ENCODE measurements at places on chromosomes 16 and 17.

DNA sequence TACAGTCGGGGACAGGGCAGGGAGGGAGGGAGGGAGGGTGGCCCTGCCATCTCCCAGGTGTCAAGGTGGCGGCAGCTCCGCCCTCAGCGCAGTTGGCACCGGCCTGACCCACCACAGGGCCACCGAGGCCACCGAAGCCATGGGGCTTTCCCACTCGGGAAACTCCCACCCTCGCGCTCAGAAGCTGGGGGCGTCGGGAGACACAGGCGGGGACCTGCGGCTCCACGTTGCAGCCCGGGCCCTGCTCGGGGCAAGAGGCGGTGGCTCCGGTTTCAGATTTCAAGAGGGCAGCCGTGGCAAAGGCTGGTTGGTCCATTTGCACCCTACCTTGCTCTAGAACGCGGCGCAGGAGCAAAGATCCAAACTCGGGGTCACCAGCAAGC, 544 bp downstream of the CYB561 start:
- DNase-seq = peak; percentile 51

DNA sequence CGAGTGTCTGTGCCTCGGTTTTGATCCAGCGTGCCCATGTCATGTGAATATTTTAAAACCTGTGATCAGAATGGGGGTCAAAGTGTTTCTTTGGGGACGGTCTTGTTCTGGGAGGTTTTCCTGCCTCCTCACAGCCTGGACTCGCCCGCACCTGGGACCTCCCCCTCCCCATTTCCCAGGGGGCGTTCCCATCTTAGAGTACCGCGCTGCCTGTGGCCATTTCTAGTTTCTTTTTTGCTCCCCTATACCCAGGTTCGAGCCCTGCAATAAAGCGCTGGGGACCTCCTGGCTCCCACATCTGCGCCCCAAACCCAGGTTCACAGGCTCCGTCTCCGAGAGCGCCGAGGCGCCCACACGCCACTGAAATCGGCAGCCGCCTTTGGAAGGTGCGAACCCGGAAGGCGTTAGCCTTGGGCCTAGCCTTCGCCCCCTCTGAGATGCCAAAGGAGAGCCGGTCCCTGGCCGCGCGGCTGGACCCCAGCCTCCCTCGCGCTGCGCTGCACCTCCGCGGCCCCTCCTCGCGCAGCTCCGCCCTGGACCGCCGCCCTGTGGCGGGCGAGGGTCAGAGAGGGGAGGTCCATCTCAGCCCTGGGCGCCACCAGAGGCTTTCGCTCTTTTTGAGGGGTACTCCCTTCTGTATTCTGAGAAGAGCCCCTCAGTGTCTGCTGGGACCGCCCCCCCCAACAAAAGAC, 1.7 kb downstream of the KCNJ12 start:
- DNase-seq = no peak

GRCh38 chr16:75105306-75106061, 11.1 kb downstream of the LDHD start:
- no peak for DNase-seq

- DNase-seq = peak; percentile 52
Observed at GRCh38 chr17:21419299-21420239, 43.4 kb downstream of the KCNJ12 start.

DNA sequence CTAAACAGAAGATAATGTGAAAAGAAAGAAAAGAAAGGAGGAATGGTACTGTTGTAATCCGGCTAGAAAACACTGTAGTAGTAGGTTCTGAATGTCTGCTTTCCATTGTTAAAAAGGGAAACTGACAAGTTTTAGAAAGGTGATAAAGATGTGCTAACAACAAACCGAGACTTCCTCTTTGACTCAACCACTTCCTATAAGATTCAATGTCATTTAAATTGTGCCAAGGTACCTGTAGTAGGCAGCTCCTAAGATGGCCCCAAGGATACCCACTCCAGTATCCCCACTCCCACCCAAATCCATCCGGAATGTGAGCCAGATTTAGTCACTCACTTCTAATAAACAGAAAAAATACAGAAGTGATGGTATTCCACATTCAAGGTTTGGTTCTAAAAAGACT, 31.2 kb downstream of the XYLT1 start:
- no peak for DNase-seq

DNA sequence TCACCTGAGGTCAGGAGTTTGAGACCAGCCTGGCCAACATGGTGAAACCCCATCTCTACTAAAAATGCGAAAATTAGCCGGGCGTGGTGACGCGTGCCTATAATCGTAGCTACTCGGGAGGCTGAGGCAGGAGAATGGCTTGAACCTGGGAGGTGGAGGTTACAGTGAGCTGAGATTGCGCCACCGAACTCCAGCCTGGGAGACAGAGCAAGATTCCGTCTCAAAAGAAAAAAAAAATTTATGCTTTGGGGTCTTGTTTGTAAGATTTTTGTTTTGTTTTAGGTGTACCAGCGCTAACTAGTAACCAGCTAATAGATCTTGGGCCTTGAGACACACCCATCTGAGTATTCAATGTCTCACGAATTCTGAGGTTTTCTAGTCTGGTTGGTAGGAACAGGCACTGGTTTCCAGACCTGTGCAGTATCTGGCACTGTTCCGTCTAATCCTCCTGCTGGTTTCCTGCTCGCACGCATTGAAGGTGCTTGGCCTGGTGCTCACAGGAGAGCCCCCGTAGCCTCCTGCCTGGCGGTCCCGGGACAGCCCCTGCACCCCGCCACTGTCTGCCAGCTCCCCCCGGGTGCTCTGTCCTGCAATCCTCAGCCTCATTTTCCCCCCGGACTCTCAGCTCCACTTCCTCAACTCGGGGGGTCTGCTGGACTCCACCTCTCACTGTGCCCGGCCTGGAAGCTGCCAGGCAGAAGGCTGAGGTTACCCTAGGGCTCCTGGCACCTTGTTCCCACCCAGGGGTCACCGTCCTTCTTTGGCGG, 10.6 kb upstream of the DUS1L start:
- no peak for DNase-seq

GRCh38 chr17:45246338-45246737, 15.6 kb downstream of the SPATA32 start:
- no peak for DNase-seq

GRCh38 chr17:70786081-70786480, 616.7 kb downstream of the KCNJ2 start:
- no peak for DNase-seq

DNA sequence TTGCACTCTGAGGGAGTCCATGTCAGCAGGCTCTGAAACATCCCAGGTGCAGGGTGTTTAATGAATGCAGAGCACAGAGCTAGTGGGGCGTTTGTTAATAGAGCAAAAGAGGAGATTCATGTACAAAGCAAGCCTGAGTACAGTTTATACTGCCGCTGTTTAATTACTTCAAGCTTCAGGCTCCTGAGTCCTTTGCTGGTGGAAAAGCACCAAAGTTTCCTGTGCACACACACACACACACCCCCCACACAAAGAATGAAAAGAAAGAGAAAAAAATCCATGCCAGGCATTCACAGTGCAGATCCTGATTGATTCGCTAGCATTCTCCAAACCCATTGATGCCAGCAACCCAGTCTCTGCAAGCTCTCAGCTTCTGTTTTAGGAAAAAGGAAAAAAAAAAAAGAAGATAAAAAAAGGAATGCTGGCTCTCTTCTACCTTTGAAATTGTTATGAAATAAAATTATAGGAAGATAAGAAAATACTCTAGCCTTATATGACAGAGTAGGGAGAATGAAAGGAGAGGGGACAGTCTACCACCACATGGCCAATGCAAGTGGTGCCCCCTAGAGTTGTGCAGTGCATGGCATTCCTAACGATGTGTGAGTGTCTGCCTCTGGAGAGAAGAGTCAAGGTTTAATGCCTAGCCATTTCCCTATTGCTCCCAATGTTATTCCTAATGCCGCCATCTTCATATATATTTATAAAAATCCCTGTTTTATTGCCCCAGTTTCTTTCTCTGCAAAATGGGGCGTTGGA, 216.5 kb downstream of the TMEM114 start:
- DNase-seq = no peak

DNA sequence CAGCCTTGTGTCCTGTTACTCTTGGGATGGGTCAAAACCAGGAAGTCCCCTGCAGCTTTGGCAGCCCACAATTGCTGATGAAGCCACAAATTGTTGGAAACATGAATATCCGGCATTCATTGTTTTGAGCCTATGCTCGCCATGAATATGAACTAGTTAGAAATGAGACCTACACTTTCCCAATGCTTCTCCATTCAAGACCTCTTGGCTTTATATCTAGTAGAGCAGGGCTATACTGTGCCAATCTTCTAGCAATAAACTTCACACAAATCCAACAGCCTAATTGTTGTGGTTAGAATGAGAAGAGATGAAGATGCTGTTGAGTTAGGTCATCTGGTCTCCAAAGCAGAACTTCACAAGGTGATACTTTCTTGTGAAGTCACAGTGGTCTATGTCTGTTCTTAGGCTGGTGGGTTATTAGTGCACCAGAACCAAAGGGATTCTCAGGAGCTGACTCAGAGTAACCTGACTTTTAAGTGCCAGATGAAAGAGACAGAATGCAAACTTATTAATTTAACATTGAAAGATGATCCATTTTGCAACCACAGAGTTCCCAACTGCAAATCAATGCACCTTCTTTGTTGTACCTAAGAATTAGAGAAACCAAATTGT, 13.7 kb upstream of the KRT23 start:
- no peak for DNase-seq

- DNase-seq = no peak
Observed at GRCh38 chr16:55655897-55656681, at the start of gene SLC6A2. Gene SLC6A2 (plus strand): TSS chr16:55655988. CDS start chr16:55656695, 707 bp downstream.

GRCh38 chr16:56300891-56301850, 109.9 kb downstream of the GNAO1 start:
- DNase-seq = no peak

DNA sequence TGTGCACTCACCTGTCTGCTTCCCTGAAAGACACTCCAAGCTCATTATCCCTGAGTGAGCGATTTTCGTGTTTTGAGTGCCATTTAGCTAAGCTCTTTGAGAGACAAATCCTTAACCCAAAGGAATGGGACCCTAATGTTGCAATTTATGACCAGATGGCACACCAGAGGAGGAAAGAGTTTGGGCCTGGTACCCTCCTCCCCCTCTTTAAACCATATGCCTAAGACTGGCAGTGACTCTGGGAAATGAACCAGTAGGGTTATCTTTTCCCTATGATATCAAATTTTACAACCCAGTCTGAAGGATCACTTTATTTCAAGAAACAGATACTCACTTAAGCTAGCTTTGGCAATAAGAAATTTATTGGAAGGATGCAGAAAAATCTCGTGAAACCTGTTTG, 550.4 kb downstream of the TOX3 start:
- DNase-seq = no peak

GRCh38 chr17:50778471-50778870, 11.2 kb upstream of the ANKRD40CL start:
- DNase-seq = no peak

- DNase-seq = no peak
Observed at GRCh38 chr16:11087691-11088073, 143.3 kb downstream of the CLEC16A start.

DNA sequence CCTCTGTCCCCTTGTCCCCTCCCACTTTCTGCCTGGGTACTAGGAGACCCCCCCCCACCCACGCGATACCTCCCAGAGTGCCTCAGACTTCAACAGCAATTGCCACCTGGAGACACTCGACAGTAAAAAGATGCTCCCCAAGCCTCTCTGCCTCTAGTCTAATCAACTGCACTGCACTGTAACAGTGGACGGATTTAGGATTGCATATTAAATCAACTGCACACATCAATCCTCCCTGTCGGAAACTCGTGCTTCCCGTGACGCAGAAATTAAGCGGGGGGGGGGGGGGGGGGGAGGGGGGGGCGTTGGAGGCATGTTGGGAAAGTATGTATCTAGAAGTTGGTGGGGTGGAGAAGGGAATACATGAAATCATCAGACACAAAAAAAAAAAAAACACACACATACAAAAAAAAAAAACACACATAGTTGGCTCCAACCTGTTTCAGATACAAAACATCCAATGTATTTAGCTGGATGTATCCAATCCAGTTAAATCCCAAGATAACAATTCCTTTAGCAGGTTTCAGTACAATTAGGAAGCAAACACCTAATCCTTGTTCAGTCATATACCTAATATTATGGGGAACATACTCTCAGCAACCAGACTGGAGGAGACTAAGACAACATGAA, 29.7 kb downstream of the FAM222B start:
- peak; percentile 58 for DNase-seq

GRCh38 chr16:58128711-58129096, 477 bp downstream of the CFAP20 start:
- peak; percentile 29 for DNase-seq

Measured in effector CD8-positive, alpha-beta T cell (primary cell).